ENCODE measurements at places on chromosomes 11 and 22. TPM values are rescaled to one million over a fixed set of nuclear protein-coding genes. Genes with fewer than 3 reads are reported as not detected.

DDTL gene
- total RNA-seq, result 1.8 TPM

A4GALT gene
- total RNA-seq, result 23.4 TPM

CWC15 gene
- total RNA-seq, result 30.2 TPM

NXPE1 gene
- not detected for total RNA-seq

ELMOD1 gene
- total RNA-seq, result 0.05 TPM

KIF18A gene
- 18.9 TPM for total RNA-seq

ADAMTS15 gene
- 5.3 TPM for total RNA-seq

TSGA10IP gene
- total RNA-seq, result not detected

RIMBP3B gene
- total RNA-seq, result 0.30 TPM

OR4C6 gene
- not detected for total RNA-seq

ROM1 gene
- 4.4 TPM for total RNA-seq

OR52E1 gene
- not detected for total RNA-seq

CSNK2A3 gene
- 2.5 TPM for total RNA-seq

SLC25A18 gene
- total RNA-seq, result 0.76 TPM

OR10D3 gene
- total RNA-seq, result not detected

GRAP2 gene
- not detected for total RNA-seq

FGF3 gene
- not detected for total RNA-seq

CD3E gene
- total RNA-seq, result not detected

ACTN3 gene
- total RNA-seq, result 0.06 TPM

IGLL5 gene
- total RNA-seq, result not detected

Measured in A549 treated with Hydrocortisone at 1 μM for 4 hours (cell line).